ENCODE measurements at places on chromosomes 13 and 19. TPM values are rescaled to one million over a fixed set of nuclear protein-coding genes. Genes with fewer than 3 reads are reported as not detected.

Gene FCER2
- total RNA-seq = 0.54 TPM

Gene FEM1A
- total RNA-seq = 210 TPM

Gene MAST3
- total RNA-seq = 5.1 TPM

GRCh38 chr13:89150362-89150761 is 1479.2 kb downstream of the SLITRK5 start:
- no peak overlapping the region for H3K27ac ChIP-seq
- H3K4me1 ChIP-seq = no peaks in the 10 kb centered on the region
- no peak overlapping the region for H3K4me3 ChIP-seq
- H3K27me3 ChIP-seq = no peaks in the 10 kb centered on the region
- DNase-seq = no peak

DNA sequence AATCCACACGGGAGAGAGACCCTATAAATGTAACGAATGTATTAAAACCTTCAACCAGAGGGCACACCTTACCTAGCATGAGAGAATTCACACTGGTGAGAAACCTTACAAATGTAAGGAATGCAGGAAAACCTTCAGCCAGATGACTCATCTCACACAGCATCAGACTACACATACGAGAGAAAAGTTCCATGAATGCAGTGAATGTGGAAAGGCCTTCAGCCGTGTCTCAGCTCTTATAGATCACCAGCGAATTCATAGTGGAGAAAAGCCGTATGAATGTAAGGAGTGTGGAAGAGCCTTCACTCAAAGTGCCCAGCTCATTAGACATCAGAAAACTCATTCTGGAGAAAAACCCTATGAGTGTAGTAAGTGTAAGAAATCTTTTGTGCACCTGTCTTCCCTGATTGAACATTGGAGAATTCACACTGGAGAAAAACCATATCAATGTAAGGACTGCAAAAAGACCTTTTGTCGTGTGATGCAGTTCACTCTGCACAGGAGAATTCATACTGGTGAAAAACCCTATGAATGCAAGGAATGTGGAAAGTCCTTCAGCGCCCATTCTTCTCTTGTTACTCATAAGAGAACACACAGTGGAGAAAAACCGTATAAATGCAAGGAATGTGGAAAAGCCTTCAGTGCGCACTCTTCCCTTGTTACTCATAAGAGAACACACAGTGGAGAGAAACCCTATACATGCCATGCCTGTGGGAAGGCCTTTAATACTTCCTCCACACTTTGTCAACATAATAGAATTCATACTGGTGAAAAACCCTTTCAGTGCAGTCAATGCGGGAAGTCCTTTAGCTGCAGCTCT is 16.0 kb downstream of the ZNF582 start:
- no peak overlapping the region for H3K27ac ChIP-seq
- H3K4me1 ChIP-seq = no peaks in the 10 kb centered on the region
- no peak overlapping the region for H3K4me3 ChIP-seq
- peaks cover 67% of the 10 kb centered on the region for H3K36me3 ChIP-seq

DNA sequence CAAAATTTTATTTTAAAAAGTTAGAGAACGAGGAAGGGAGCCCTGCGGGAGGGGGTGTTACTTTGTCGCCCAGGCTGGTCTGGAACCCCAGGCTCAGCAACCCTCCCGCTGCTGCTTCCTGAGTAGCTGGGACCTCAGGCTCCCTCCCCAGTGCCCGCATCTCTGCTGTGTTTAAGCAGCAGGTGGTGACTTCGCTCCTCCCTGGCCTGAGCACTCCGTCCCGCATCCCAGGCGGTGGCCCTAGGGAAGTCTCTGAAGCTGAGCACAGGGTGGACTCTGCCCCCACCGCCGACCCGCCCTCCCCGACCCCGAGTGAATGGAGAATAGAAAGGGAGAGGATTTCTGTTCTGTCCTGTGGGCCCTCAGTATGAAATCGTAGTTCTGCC is 30.5 kb downstream of the ZNF701 start:
- peaks cover 14% of the 10 kb centered on the region for H3K36me3 ChIP-seq
- peaks cover 2% of the 10 kb centered on the region for H3K27me3 ChIP-seq
- DNase-seq = peak; percentile 32
- peak overlapping the region; percentile 76 for H3K4me3 ChIP-seq

- H3K27ac ChIP-seq = no peak overlapping the region
- H3K4me3 ChIP-seq = no peak overlapping the region
- H3K27me3 ChIP-seq = no peaks in the 10 kb centered on the region
- H3K4me1 ChIP-seq = no peaks in the 10 kb centered on the region
These were observed 992.6 kb downstream of the PCDH9 start for GRCh38 chr13:66237411-66238062.

DNA sequence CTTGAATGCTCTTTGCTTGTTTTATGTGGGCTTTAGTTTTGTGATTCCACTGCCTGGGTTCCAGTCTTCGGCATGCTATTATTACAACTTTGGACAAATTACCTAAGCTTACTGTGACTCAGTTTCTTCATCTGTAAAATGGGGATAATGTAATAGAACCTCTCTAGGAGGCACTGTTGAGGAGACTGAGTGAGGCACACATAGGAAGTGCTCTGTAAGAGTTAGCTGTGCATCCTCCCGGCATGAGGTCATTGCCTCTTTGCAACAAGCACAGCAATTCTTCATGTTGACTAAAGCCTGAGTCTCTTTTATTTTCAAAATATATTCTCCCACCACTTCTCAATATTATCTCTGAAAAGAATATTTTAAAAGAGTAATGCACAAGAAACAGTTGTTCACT is 227.4 kb downstream of the DLEU7 start:
- DNase-seq = no peak
- H3K36me3 ChIP-seq = no peaks in the 10 kb centered on the region
- H3K4me1 ChIP-seq = no peaks in the 10 kb centered on the region
- H3K4me3 ChIP-seq = no peak overlapping the region
- H3K27ac ChIP-seq = no peak overlapping the region

DNA sequence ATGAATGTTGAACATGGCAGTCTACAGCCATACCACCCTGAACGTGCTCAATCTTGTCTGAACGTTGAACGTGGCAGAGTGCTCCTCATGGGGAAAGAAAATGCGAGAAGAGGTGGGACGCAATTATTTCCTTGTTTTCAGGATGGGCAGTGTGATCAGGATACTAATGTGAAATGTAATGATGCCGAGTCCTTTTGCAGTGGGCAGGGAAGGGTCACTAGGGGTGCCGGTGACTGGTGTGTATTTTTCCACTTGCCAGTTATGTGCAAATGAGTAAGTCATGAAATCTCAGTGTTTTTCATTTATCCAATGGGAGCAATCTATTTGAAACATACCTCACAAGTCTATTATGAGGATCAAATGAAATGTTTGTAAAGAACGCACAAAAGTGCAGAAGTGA is 84.8 kb downstream of the LNX2 start:
- H3K4me3 ChIP-seq = no peak overlapping the region
- H3K27ac ChIP-seq = no peak overlapping the region
- no peaks in the 10 kb centered on the region for H3K27me3 ChIP-seq
- H3K36me3 ChIP-seq = no peaks in the 10 kb centered on the region
- no peak for DNase-seq

DNA sequence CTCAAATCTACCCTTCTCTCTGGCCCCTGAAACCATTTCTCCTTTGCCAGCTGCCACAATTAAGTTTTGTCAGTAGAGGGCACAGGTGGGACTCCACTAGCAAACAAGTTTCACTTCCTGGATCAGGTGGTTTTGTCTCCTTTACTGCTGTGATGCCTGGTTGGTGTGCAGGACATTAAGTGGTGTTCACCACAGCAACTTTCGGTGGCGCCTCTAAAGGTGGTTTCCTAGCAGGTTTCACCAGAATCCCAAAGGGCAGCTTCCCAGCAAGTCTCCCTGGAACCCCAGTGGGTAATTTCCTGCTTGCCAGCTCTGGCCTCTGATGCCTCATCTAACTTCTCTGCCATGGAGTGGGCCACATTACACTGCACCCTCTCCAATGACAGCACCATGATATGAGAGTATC is 16.6 kb downstream of the MED4 start:
- DNase-seq = no peak
- H3K27me3 ChIP-seq = no peaks in the 10 kb centered on the region
- no peak overlapping the region for H3K4me3 ChIP-seq

GRCh38 chr19:3119693-3120380 is 16.0 kb upstream of the GNA15 start:
- H3K36me3 ChIP-seq = no peaks in the 10 kb centered on the region
- no peak for DNase-seq
- H3K4me3 ChIP-seq = no peak overlapping the region

- H3K27ac ChIP-seq = peak overlapping the region; percentile 83
- peak overlapping the region; percentile 35 for H3K4me3 ChIP-seq
- peak; percentile 56 for DNase-seq
- peaks cover 84% of the 10 kb centered on the region for H3K4me1 ChIP-seq
These were observed 16.1 kb downstream of the CEBPG start for GRCh38 chr19:33389421-33390100.

GRCh38 chr13:83378908-83379307 is 503.4 kb downstream of the SLITRK1 start:
- H3K27me3 ChIP-seq = no peaks in the 10 kb centered on the region
- H3K4me1 ChIP-seq = no peaks in the 10 kb centered on the region
- H3K36me3 ChIP-seq = no peaks in the 10 kb centered on the region
- no peak overlapping the region for H3K4me3 ChIP-seq
- H3K27ac ChIP-seq = no peak overlapping the region
- DNase-seq = no peak

DNA sequence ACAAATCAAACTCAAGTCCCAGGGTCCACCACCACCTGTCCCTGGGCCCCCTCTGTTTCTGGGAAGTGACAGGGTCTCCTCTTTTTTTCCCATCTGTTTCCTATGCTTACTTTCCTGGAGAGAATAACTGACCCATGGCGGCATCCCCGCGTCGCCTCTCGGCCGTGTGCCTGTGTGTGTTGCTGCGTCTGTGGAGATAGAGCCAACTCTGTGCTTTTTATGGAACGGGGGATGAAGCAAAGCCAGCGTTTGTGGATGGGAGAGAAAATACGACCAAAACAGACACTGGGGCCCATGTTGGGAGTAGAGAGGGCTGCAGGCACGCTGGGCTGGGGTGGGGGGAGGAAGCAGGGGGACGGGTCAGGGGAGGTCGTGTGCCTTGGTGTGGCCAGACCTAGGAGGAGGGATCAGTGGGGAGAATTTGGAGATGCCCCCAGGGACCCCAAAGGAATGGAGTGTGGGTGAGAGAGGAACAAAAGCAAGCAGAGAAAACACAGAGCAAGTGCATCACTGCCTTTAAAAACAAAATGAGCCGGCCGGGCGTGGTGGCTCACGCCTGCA is 16.6 kb downstream of the PLK5 start:
- DNase-seq = no peak
- no peak overlapping the region for H3K4me3 ChIP-seq
- H3K27ac ChIP-seq = no peak overlapping the region

- no peaks in the 10 kb centered on the region for H3K27me3 ChIP-seq
- H3K4me3 ChIP-seq = peak overlapping the region; percentile 68
- no peak for DNase-seq
- no peak overlapping the region for H3K27ac ChIP-seq
- no peaks in the 10 kb centered on the region for H3K36me3 ChIP-seq
- peaks cover 5% of the 10 kb centered on the region for H3K4me1 ChIP-seq
These were observed 19.9 kb upstream of the SGCG start for GRCh38 chr13:23160638-23161480.

- no peaks in the 10 kb centered on the region for H3K27me3 ChIP-seq
- DNase-seq = no peak
- no peak overlapping the region for H3K4me3 ChIP-seq
- no peak overlapping the region for H3K27ac ChIP-seq
- no peaks in the 10 kb centered on the region for H3K4me1 ChIP-seq
- H3K36me3 ChIP-seq = no peaks in the 10 kb centered on the region
These were observed 145.1 kb downstream of the TSHZ3 start for GRCh38 chr19:31204115-31204514.

DNA sequence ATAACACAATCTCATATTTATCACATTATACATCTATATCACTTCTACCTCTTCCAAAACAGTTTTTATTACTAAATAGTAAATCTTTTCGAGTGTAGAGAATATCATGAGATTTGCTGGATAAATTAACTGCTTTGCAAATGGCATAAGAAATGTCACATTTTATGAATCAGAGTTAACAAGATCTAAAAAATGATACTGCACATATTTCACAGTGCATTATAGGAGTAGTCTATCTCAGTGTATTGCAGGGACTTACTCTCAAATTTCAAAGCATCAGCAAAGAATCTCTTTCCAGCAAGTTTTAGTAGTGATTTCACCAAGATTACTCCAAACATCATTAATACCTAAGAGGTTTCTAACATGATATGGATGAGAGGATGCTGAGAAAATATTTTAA is 687.1 kb upstream of the SLITRK1 start:
- no peaks in the 10 kb centered on the region for H3K36me3 ChIP-seq
- H3K4me3 ChIP-seq = no peak overlapping the region
- no peak overlapping the region for H3K27ac ChIP-seq
- no peak for DNase-seq
- H3K27me3 ChIP-seq = no peaks in the 10 kb centered on the region

DNA sequence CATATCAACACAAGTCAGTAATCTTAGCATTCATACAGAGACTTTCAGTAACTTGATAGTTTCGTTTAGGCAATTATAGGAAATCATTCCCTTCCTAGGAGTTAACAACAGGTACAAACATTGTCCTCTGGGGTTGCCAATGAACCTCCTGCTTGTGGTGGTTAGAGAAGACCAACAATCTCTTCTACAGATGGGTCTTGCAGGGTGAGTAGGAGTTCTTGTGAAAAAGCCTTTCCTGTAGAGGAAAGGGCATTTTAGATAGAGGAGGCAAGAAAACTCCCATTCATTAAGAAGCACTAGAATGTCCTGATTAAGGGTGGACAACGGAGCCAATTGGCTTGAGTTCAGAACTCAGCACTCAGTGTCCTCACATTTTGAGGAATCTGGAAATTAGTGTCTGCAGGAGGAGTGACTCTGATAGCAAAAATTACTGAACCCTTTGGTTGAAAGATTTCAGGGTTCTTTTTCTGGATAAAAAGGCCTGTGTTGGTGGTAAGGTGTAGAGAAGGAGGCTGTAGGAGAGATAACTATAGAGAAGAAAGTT is 4.2 kb downstream of the WDFY2 start:
- DNase-seq = no peak
- no peak overlapping the region for H3K27ac ChIP-seq
- no peaks in the 10 kb centered on the region for H3K27me3 ChIP-seq
- peaks cover 20% of the 10 kb centered on the region for H3K4me1 ChIP-seq

DNA sequence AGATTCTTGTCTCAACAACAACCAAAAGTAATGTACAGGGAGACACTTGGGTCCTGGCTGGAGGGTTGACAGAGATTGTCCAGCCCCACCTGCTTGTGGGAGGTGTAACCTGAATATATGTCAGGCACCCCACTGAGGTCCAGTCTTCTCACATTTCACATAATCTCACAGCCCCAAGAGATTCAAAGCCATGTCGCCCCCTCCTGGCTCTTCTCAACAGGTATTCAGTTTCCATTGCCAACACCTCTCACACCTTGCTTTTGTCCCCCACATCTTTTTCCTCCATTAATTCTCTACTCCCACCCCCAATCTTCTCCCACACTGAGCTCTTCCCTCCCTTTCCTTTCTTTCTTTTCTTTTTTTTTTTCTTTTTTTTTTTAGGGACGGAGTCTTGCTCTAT is 11.2 kb downstream of the UNC13A start:
- DNase-seq = no peak
- no peak overlapping the region for H3K27ac ChIP-seq
- H3K27me3 ChIP-seq = peaks cover 34% of the 10 kb centered on the region
- no peak overlapping the region for H3K4me3 ChIP-seq
- H3K4me1 ChIP-seq = peaks cover 5% of the 10 kb centered on the region
- no peaks in the 10 kb centered on the region for H3K36me3 ChIP-seq

- DNase-seq = no peak
- H3K36me3 ChIP-seq = no peaks in the 10 kb centered on the region
These were observed 17.6 kb upstream of the RASA3 start for GRCh38 chr13:114149774-114150740.

GRCh38 chr19:18597809-18598660 is 8.6 kb downstream of the CRLF1 start:
- DNase-seq = no peak
- peaks cover 4% of the 10 kb centered on the region for H3K27me3 ChIP-seq
- no peak overlapping the region for H3K27ac ChIP-seq
- no peaks in the 10 kb centered on the region for H3K36me3 ChIP-seq

All from psoas muscle (tissue), 8 donors.